Astrocyte (in vitro differentiated cells and primary cell): ENCODE measurements at places on chromosomes 12 and 14. TPM values are rescaled to one million over a fixed set of nuclear protein-coding genes. Genes with fewer than 3 reads are reported as not detected.

Gene RHOJ
- total RNA-seq = 29.6 and 34.5 TPM in 2 replicates

Gene CD163L1
- total RNA-seq = 1.3 and 1.6 TPM in 2 replicates

Gene CLEC2B
- not detected in 2 replicates for total RNA-seq

Gene CMA1
- total RNA-seq = not detected in 2 replicates

Gene POTEG
- not detected in 2 replicates for total RNA-seq

Gene PTGES3
- total RNA-seq = 206 and 226 TPM in 2 replicates

Gene MIPOL1
- total RNA-seq = 11.9 and 15.7 TPM in 2 replicates

Gene EXOC3L4
- not detected in 2 replicates for total RNA-seq

Gene PRKAG1
- 47.1 and 49.6 TPM in 2 replicates for total RNA-seq

Gene KCNC2
- not detected in 2 replicates for total RNA-seq

GRCh38 chr12:13204428-13204827, 7.9 kb downstream of the EMP1 start:
- DNase-seq = peak; percentile 74

- DNase-seq = no peak
Measured at GRCh38 chr12:4287325-4288211, 14.0 kb downstream of the CCND2 start.

GRCh38 chr14:99507860-99508640, 26.8 kb downstream of the CCNK start:
- DNase-seq = no peak

- DNase-seq = no peak
Measured at GRCh38 chr12:85277191-85277590, 2.8 kb upstream of the ALX1 start.

- no peak for DNase-seq
Measured at GRCh38 chr12:42846782-42847181, 257.2 kb upstream of the PRICKLE1 start.

DNA sequence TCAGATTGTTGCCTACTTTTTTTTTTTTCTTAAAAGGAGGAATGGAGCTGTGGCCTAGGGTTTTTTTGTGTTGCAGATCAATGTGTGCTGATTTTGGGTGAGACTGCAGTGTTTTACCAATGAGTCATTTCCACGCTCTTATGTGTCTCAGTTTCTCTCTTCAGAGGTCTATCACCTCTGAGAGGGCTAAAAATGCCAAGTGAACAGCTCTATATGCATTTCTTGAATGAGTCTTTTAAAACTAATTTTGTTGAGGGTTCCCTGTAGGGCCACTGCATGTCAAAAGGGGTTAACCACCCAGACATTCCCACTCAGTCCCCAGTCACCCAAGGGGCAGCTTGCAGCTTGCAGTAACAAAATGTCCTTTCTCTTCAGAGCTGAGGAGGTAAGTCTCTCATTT, 24.3 kb upstream of the GLIPR1L2 start:
- DNase-seq = peak; percentile 59

DNA sequence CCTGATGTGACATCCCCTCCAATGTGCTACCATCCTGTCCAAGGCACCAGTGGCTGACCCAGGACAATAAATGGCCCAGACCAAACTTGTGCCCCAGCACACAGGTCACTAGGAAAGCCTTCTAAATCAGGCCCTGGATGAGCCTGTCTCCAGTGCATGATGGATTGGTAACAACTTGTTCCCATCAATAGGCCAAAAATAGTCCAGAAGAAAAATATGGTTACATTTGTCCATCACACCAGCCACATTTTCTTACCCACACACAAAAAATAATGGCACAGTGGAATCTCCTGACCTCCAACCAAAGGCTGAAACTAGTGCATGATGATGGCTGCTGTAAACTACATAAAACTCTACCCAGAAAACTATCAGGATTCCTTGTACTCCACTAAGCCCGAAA, 228.4 kb downstream of the SPTSSA start:
- DNase-seq = no peak

GRCh38 chr14:59032826-59033225, 155.6 kb upstream of the DAAM1 start:
- DNase-seq = peak; percentile 19

DNA sequence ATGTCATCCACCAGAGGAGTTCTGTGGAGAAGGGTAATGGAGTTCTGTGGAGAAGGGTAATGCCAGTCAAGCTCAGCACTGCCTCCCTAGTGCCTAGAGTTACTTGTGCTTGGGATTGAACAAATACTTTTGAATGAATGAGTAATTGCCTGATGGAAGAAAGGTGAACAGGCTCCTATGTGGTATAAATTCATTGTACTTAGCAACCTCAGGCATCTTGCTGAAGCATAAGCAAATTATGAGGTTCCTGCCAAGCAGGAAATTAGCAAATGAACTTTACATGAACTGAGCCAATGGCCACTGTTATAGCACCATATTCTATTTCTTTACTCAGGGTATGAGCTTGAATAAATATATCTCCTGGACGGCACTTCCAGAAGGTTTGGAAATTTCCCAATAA, 1047.2 kb downstream of the SLC6A15 start:
- DNase-seq = peak; percentile 49

GRCh38 chr14:72521045-72521444, 372.9 kb downstream of the DPF3 start:
- no peak for DNase-seq

- peak; percentile 60 for DNase-seq
Measured at GRCh38 chr12:122533856-122534255, 6.8 kb downstream of the KNTC1 start.

DNA sequence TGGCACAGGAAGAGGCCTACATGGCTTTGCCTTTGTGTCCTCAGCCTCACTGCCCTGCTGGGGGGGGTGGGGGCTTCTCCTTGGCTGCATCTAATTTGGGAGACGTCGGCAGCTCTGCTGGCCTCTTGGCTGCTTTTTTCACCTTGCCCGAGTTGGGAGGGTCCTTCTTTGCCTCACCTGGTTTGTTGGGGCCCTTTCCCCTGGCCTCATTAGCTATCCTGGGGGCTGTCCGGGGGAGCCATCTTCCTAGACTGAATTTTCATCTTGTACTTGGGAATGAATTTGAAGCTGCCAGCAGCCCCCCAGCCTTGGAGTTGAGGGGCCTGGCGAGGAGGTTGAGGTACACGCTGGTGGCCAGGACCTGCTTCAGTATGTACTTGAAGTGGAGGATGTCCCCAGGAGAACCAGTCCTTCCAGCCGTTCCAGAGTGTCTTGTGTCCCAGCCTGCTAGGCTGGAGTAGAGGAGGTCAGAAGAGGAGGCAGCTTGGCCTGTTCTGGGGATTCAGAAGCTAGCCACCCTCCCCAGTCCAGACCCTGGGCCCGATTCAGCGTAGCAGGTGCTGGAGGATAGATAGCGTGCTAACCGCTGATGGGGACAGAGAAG, 70.7 kb upstream of the VASH1 start:
- DNase-seq = no peak

DNA sequence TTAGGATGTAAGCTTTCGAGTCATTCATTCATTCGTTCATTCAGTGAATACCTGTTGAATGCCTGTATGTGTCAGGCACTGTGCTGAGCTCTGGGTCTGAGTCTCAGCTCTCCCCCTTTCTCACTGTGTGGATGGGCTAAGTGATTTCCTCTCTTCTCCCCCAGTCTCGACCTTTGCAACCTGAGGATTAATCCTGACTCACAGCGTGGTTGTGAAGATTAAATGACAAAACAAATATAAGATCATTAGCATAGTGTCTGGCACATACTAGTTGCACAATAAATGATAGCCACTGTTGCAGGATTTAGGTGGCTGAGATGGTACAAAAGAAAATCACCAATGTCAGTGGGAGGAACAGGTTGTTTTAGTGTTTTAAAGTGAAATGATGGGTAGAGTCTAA, 136.7 kb downstream of the GPR135 start:
- DNase-seq = no peak

- DNase-seq = peak; percentile 49
Measured at GRCh38 chr12:66035288-66035966, 95.1 kb downstream of the LLPH start.

DNA sequence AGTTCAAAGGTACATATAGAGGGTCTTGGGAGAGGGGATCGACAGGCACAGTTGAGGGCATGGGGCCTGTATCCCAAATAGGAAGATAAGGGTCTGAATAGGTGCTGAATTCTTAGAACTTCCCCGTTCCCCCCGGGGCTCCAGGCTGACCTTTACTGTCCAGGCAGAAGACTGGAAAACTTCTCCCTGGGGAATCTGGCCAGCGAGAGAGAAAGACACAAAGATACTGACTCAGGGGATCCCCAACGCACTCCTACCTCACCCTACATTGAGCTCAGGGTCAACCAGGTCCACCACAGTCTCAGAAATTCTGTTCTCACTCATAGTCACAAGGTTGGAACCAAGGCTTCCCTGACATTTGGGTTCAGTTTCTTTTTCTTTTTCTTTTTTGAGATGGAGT, 46.2 kb downstream of the ACACB start:
- no peak for DNase-seq

DNA sequence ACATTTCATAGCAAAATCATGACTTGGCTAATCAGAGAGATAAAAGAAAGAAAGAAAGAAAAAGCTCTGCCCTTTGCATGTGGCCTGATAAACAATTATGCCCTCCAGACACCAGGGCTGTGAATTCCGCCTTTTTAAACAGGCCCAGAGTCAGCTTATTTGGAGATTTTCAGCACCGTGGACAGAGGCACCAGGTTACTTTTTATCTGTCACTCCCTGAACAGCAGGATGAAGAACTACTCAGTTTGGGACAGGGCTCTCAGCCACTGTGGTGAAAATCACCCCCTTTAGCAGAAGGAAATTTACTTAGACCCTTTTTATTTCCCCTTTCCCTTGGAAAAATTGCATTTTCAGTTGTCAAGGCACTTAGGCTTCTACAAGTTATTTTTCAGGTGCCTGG, 359.9 kb downstream of the NRXN3 start:
- DNase-seq = no peak

- DNase-seq = no peak
Measured at GRCh38 chr12:49296836-49297694, 2.1 kb downstream of the PRPH start.

DNA sequence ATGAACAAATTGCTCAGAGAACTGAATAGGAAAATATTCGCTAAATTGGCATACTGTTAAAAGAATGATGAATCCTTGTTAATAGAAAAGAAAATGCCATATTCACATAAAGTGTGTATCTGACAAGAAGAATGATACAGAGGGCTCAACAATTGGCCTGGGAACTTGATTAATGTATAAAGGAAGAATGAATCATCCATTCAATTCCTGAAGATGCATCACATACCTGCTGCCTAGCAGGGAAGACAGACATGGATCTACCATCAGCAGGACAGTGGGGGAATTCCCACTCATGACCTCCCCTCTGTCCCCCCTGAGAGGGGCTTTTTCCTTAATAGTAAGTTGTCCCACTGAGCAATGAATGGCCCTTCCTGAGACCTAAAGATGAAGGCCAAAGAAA, 13.5 kb downstream of the PTPN21 start:
- DNase-seq = no peak

GRCh38 chr12:38392554-38393144, 76.1 kb downstream of the ALG10B start:
- DNase-seq = no peak

GRCh38 chr12:6235499-6235898, 35.3 kb downstream of the CD9 start:
- DNase-seq = no peak

DNA sequence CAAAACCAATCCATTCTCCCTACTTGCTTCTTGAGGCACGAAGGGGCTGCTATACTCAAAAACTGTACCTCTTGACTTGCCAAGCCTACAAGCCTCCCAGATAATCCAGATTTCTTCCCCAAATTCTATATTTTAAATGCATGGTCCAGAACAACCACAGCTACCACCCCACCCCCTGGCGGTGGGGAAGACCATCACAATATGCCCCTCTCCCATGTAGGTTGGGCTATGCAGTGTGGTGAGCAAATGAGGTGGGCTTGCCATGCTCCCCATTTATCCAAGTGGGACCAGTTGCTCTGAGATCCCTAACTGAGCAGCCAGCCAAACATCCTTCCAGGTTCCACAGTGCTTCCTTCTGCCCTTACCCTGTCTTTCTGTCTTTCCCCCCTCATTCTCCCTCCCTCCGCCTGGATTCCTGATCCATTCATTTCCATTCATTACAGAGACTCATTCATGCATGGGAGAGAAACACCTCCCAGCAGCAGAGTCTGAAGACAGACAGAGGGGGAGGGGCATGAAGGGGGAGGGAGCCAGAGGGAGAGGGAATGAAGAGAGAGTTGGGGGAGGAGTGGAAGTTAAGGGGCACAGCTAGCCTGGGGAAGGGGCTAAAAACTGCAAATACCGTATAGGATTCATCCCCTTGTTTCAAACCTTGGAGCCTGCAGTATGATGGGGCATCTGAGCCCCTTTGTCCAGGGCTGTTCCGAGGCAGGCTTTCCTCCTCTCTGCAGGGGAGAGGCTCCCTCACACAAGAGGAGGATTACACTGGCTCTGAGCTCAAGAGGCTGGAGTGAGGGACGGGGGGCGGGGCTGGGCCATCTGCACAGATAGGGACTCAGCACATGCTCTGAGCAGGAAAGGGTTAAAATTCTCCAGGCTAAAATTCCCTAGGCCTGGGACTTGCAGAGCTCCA, 4.4 kb downstream of the ZNF219 start:
- DNase-seq = no peak

GRCh38 chr14:85535991-85536832, 6.3 kb downstream of the FLRT2 start:
- DNase-seq = peak; percentile 48

- no peak for DNase-seq
Measured at GRCh38 chr12:1808036-1808797, 12.1 kb upstream of the LRTM2 start.

- DNase-seq = peak; percentile 46
Measured at GRCh38 chr12:75913502-75914351, 117.8 kb downstream of the PHLDA1 start.

DNA sequence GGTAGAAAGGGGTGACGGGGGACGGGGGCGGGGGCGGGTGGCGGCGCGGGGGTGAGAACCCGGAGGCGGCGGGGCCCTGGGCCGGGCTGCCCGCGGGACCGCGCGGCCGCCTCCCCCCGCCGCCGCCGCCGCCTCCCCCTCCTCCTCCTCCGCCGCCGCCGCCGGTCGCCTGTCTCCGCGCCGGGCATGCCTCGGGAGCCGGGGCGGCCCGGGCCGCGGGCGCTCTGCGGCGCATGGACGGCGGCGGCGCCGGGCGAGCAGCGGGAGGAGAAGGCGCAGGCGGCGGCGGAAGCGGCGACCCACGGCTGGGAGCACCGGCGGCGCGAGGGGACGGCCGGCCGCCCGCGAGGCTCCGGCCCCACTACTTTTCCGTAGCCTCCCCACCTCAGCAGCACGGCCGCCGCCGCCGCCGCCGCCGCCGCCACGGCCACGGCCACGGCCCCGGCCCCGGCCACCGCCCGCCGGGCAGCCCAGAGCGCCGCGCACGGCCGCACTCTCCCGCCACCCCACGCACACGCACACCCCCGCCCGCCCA, at the start of gene NPAS3:
TSS of gene NPAS3 (plus strand) at position 161 of the 535 bp plus-strand sequence.
- DNase-seq = no peak
